ENCODE measurements at places on chromosomes 12 and 14. TPM values are rescaled to one million over a fixed set of nuclear protein-coding genes. Genes with fewer than 3 reads are reported as not detected.

DNA sequence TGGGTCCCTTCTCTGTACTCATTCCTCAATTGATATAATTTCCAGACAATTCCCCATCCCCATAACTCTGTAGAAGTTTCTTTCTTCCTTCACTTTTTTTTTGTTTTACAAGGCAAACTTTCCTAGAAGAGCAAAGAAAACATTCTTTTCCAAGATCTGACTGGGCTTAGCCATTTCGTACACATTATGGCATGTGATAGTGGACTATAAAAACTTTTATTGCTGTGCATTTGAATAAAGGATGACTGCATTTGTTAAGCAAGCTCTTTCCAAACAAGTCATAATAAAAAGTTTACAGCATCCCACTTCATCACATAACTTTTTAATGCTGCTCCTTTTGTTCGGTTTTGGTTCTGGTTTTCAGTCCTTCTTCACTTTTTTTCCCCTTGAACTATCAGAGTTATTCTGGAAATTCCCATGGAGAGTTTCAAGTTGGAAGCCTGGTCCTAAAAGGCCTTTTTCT is 231.0 kb upstream of the HMGA2 start:
- H3K36me3 ChIP-seq: no peaks in the 10 kb centered on the region
- no peaks in the 10 kb centered on the region for H3K4me1 ChIP-seq
- no peaks in the 10 kb centered on the region for H3K27me3 ChIP-seq

Gene OASL
- 2.5 TPM for total RNA-seq

DNA sequence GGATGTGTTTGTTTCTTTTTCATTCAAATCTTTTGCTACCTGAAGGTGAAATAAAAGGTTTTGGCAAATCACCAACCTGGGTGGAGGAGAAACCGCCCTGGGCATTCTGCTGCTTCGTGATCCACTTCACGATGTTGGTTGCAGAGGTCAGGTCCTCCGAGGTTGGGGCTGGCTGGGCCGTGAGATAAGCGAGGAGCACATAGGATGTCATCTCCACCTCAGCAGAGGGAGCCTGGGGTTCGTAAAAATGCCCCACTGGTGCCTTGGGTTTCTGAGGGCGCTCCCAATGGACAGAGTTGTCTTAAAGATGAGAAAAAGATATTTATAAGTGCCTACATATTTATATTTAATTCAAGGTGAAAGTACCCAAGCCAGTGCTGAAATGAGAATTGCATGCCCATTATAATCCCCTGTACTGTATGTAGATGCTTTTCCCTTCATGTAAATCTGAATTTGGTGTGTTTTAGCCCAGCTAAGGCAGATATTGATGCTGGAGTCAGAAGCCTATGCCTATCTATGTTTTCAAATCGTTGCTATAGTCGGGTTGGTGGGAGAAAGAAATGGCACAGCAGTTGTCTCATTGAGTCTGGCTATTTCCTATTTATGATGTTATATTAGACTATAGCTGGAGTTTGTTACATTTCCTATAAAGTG is 41.1 kb downstream of the A2M start:
- peaks cover 7% of the 10 kb centered on the region for H3K4me1 ChIP-seq
- no peak for DNase-seq
- no peaks in the 10 kb centered on the region for H3K27me3 ChIP-seq
- H3K27ac ChIP-seq: no peak overlapping the region

- H3K4me3 ChIP-seq: no peak overlapping the region
- H3K36me3 ChIP-seq: no peaks in the 10 kb centered on the region
- peak overlapping the region; percentile 61 for H3K27ac ChIP-seq
Measured at GRCh38 chr12:79635676-79636075, 55.1 kb downstream of the PAWR start.

DNA sequence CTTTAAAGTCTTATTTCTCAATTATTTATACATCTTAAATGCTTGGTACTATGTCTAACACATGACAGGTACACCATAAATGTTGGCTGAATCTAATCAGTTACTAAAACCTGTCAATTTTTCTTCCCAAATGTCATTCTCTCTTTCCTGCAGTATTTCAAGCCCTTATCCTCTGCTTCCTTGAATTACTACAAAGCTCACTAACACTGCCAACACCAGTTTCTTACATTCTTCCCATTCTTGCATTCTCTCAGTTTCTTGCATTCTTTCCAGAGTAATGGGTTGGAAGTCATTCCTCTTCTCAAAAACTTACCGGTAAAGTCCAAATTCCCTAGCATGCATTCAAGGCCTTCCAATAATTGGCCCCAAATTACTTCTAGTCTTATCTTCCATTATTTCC is 9.6 kb upstream of the SMARCC2 start:
- H3K27ac ChIP-seq: no peak overlapping the region
- no peaks in the 10 kb centered on the region for H3K27me3 ChIP-seq
- no peak overlapping the region for H3K4me3 ChIP-seq
- no peak for DNase-seq
- no peaks in the 10 kb centered on the region for H3K4me1 ChIP-seq

DNA sequence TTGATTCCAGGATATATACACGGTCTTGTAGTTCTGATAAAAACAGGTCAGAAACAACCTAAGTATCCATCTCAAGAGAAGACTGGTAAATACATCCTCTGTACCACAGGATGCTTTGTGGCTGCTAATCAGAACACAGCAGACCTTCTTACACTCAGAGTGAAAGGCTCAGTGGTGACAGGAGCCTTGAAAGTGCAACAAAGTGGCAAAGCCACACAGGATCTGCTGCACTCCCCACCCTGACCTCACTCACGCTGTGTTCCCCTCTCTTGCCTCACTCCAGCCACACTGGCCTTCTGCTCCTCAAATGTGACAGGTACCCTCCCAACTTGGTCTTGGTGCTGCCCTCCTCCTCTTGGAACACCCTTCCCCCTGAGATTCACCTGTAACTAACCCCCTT is 98.1 kb upstream of the GRIP1 start:
- H3K27ac ChIP-seq: no peak overlapping the region
- no peaks in the 10 kb centered on the region for H3K27me3 ChIP-seq
- H3K4me3 ChIP-seq: no peak overlapping the region
- no peak for DNase-seq

Gene ARHGEF25
- total RNA-seq: 2.3 TPM

- no peaks in the 10 kb centered on the region for H3K27me3 ChIP-seq
- H3K36me3 ChIP-seq: peaks cover 63% of the 10 kb centered on the region
- peaks cover 2% of the 10 kb centered on the region for H3K4me1 ChIP-seq
- no peak overlapping the region for H3K27ac ChIP-seq
- no peak overlapping the region for H3K4me3 ChIP-seq
- DNase-seq: no peak
Measured at GRCh38 chr12:108807996-108808769, 49.2 kb downstream of the SSH1 start.

DNA sequence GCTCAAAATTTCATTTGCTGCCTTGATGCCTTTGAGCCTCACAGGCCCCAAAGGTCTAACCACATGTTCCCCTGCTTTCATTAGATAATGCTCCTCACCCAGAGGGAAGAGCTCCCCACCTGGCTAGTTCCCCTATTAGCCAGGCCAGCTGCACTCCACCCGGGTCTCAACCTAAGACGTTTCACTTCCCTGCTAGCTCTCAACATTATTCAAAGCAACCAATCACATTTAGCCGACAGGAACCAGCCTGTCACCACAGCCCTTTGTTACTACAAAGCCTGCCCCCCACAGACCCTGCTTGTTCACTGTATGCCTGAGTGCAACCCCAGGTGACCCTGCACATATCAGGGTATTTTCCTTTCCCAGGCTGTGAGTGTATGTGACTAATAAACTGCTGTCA is 78.6 kb downstream of the SLC15A5 start:
- no peak overlapping the region for H3K4me3 ChIP-seq
- no peak overlapping the region for H3K27ac ChIP-seq
- no peaks in the 10 kb centered on the region for H3K36me3 ChIP-seq
- no peaks in the 10 kb centered on the region for H3K27me3 ChIP-seq
- no peak for DNase-seq

GRCh38 chr12:109827566-109828550 is 5.3 kb downstream of the TRPV4 start:
- no peaks in the 10 kb centered on the region for H3K27me3 ChIP-seq
- H3K27ac ChIP-seq: peak overlapping the region; percentile 74
- peaks cover 59% of the 10 kb centered on the region for H3K4me1 ChIP-seq
- H3K36me3 ChIP-seq: no peaks in the 10 kb centered on the region

Gene PTPRR
- 0.08 TPM for total RNA-seq

DNA sequence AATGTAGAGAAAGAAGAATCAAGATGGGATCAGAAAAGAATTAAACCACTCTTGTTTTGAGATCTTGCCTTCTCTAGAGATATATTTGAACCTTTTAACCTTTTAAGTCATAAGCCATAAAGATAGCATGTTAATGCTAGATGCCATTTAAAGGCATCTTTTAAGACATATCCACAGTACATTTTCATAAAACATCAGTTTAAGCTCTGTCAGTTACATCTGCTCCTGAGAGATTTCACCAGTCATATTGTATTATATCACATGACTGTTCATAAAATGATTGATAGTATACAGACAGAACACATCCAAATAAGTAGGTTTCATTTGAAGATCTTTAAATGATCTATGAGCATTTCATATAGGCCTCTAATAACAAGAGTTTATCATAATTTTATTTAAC is 1238.5 kb downstream of the SLC16A7 start:
- no peaks in the 10 kb centered on the region for H3K27me3 ChIP-seq
- no peaks in the 10 kb centered on the region for H3K4me1 ChIP-seq
- no peaks in the 10 kb centered on the region for H3K36me3 ChIP-seq
- no peak for DNase-seq
- H3K27ac ChIP-seq: no peak overlapping the region

Gene VPS33A
- total RNA-seq: 12.2 TPM

DNA sequence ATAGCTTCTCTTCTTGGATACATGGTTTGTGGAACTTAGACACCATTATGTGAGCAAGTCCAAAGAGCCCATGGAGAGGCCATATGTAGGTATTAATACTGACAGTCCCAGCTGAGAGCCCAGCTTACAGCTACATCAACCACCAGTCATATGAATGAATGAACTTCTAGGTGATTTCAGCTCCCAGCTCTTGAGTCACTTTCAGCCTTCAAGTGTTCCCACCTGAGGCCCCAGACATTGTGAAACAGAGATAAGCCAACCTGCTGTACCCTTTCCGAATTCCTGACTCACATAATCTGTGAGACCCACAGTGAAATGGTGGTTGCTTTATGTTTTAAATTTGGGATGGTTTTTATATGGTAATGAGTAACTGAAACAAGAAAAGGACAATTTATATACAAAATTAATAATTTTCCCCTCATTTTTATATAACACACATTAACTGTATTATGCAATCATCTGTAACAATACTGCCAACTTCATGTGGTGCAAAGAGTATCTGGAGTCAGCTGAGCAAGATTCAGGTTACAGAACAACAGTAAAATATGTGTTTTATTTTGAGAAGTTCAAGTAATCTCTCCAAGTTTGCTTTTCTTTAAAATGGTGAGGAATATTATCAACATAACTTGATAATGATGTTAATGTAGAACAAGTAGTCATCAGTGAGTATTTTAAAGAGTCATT is 27.7 kb upstream of the FBXO33 start:
- no peaks in the 10 kb centered on the region for H3K27me3 ChIP-seq
- no peak for DNase-seq
- H3K27ac ChIP-seq: no peak overlapping the region
- no peaks in the 10 kb centered on the region for H3K4me1 ChIP-seq
- no peaks in the 10 kb centered on the region for H3K36me3 ChIP-seq
- no peak overlapping the region for H3K4me3 ChIP-seq

- H3K4me1 ChIP-seq: no peaks in the 10 kb centered on the region
- H3K27me3 ChIP-seq: no peaks in the 10 kb centered on the region
- no peak overlapping the region for H3K27ac ChIP-seq
- H3K4me3 ChIP-seq: no peak overlapping the region
Measured at GRCh38 chr12:92030618-92031017, 115.0 kb downstream of the BTG1 start.

GRCh38 chr12:125882141-125882540 is 816.9 kb downstream of the AACS start:
- no peak for DNase-seq
- peaks cover 2% of the 10 kb centered on the region for H3K27me3 ChIP-seq
- no peak overlapping the region for H3K27ac ChIP-seq
- H3K4me1 ChIP-seq: no peaks in the 10 kb centered on the region
- H3K36me3 ChIP-seq: no peaks in the 10 kb centered on the region

DNA sequence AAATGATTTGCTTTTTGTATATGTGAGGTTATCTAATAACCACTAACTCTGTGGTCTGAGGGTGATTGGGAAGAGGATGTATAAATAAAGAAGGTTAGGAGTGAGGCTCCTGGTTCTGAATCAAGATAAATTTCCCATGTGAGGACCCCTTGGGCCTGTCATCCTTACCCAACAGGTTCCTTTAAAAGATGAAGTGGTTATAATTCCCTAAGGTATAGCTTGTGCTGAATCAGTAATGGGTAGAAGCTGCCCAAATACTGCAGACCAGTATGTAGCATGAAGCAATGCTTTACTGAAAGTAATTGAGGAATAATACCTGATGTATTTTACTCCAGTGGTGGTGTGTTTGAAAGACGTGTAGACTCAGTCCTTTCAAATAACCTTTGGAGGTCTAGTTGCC is 8.7 kb downstream of the EID3 start:
- H3K27ac ChIP-seq: no peak overlapping the region
- DNase-seq: no peak
- H3K27me3 ChIP-seq: no peaks in the 10 kb centered on the region

GRCh38 chr12:92467886-92468285 is 234.9 kb upstream of the PLEKHG7 start:
- H3K36me3 ChIP-seq: no peaks in the 10 kb centered on the region
- H3K4me1 ChIP-seq: no peaks in the 10 kb centered on the region
- no peak for DNase-seq

DNA sequence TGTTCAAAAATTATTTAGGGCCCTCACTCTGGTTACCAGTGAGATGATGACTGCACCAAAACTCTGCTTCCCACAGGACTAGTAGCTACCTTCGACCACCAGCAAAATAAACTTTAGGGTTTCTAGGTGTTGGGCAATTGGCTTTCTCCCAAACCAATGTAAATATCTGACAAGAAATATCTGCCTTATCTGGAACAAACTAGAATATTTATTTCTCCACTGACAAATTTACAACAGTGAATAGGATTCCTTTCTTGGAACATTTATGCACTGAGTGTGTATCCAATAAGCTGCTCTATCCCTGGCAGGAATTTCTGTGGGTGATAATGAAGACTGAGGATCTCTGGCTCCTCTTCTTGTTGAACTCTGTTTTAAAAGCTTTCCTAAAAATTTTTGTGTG is 148.6 kb downstream of the SLC6A15 start:
- DNase-seq: no peak
- no peaks in the 10 kb centered on the region for H3K27me3 ChIP-seq
- no peak overlapping the region for H3K4me3 ChIP-seq
- H3K4me1 ChIP-seq: no peaks in the 10 kb centered on the region
- H3K36me3 ChIP-seq: no peaks in the 10 kb centered on the region
- no peak overlapping the region for H3K27ac ChIP-seq

GRCh38 chr14:97002454-97002853 is 205.3 kb downstream of the VRK1 start:
- H3K27me3 ChIP-seq: no peaks in the 10 kb centered on the region
- H3K4me3 ChIP-seq: no peak overlapping the region
- no peak overlapping the region for H3K27ac ChIP-seq
- no peaks in the 10 kb centered on the region for H3K4me1 ChIP-seq
- no peaks in the 10 kb centered on the region for H3K36me3 ChIP-seq
